ENCODE measurements at places on chromosomes 3 and 15.

- DNase-seq: no peak
Measured at GRCh38 chr3:29747991-29748390, 467.1 kb downstream of the RBMS3 start.

- no peak for DNase-seq
Measured at GRCh38 chr3:55538158-55538557, 51.1 kb upstream of the WNT5A start.

DNA sequence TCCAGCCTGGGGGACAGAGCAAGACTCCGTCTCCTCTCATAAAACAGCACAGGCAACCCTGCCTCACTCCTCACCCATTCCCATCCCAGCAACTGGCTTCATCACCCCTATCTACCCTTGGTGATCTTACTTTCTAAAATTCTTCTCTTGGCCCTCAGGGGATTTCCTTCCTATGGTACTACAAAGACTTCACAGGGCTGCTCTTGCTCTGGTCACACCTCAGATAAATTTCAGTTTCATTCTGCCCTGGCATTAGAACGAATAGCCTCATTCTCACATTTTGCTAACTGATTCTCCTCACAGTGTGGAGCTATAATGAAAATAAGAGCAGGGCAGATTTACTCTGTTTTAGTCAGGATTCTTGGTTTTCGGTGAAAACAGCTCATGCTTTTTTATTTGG lies 22.1 kb upstream of the CRBN start:
- no peak for DNase-seq

GRCh38 chr15:62437753-62438152 lies 272.7 kb upstream of the C2CD4B start:
- no peak for DNase-seq

DNA sequence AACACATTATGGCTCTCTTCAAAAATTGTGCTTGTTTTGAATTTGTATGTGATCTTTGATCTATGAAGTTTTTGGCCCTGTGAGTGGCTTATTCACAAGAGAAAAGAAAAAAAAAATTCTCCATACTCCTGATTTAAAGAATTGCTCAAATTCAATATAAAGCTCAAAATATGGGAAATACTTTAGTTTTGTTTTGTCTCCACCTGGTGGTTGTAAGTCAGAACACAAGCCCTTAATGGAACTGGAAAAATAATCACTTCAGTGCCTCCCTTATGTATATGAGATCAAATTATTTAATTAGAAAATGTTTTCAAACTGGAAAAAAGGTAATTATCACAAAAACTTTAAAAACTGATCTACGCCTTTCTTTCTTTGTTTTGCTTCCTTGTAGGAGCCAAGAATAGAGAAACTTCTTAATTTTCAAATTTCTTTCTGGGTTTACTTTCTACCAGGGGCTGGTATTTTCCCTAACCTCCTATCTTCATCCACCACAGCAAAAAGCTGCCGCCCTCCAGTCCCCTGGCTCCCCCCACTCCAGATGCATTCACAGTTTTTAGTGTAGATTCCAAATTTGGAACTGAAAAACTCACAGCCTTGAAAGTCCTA lies 50.6 kb downstream of the SERP1 start:
- DNase-seq: peak; percentile 34

- DNase-seq: no peak
Measured at GRCh38 chr3:14175383-14176037, 2.9 kb downstream of the XPC start.

GRCh38 chr3:197424674-197425484 lies 126.5 kb upstream of the DLG1 start:
- no peak for DNase-seq

DNA sequence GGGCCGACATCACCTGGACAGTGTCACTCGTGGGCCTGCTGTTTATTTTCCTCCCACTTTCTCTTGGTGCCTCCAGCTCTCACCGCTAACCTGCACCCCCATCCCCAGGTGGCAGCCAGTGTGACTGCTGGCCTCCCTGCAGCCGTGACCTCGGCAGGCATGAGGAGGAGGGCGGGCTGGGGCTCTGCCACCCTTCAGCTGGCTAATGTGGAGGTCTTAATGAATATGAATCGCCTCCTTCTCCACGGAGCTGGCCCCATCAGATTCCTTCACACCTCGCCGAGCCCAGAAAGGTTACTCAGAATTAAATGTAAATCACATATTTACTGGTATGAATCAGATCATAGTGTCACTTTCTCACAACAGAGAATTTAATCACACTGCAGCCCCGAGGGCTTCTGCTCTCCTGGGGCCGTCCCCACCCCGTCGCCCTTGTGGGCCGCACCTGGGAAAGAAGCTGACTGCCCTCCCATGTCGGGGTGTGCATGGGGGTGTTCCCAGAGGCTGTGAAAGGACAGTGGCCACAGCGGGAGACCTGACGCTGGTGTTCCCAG lies 171.1 kb upstream of the TLE3 start:
- peak; percentile 43 for DNase-seq

DNA sequence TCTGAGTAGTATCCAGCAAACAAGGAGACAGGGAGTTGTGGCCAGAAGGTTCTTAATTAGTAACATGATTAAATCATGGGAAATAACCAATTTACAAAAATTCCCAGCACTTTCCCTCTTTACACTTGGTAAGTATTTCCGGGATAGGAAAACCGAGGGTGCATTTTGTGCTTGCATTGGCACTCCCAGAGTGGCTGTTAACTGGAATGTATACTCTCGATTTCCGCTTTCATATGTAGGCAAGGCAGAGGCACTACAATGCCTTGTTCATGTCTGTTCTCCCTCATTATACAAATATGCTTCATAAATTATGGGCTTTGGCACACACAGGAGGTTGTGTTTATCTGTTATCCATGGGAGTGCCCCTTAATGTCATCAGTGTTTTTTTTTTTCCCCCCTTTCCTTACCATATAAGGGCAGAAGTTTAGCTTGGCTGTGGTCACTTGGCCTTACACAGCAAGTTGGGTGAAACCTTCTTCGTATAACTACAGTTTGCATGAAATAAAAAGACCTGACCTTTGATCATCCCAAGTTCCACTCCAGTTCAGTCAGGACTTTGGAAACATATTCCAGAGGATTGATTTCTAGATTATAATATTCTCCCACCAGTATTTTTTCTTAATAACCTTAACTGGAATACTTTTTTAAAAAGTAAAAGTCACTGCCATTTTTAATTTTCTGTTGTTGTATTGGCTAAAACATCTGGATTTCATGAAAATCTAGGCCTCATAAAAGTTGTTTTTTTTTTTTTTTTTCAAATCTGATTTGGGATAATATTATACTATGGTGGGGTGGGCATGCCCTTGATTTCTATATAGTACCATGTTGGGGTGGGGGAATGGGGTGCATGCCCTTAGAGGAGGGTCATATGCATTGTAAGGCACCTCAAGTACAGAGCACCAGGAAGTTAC lies 8.9 kb downstream of the TPM1 start:
- peak; percentile 64 for DNase-seq

DNA sequence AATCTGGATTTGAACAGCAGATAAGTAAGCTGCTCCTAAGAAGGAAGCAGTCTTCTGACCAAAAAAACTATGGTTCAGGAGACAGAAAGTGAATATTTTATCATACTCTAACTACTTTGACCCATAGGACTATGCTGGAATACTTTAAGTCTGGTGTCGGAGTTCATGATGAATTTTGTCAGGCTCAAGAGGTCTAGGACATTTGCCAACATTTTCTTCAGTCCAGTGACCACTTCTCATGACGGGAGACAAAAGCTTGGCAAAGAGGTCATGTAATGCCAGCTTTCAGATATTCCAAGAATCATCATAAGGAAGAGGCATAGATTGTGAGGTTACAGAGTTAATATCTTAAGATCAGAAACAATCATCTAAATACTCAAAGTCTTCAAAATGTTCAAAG lies 20.5 kb upstream of the DCBLD2 start:
- peak; percentile 84 for DNase-seq

DNA sequence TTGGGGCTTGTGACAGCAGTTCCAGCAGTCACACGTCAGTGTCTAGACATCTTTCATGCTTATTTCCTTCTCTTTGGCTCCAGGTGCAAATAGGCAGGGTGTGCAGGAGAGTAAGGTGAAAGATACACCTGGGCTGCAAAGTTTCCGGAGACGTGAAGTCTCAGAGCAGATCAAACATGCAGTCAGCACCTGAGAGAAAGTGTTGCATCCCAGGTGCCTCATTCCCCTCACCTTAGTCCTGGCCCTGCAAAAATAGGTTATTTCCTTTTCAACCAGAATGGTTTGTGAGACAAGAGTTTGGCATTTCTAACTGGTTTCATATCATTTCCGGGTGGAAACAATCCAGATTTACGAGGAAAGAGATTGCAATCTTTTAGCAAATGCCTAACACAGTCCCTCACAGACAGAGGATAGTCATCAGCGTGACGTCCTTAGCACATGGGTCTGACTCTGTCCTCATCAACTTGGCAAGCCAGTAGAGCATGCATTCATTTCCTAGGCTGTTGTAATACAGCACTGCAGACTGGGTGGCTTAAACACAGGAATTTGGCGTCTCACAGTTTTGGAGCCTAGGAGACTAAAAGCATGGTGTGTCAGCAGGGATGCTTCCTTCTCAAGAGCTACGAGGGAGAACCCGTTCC lies 58.2 kb upstream of the ARRDC4 start:
- DNase-seq: no peak

GRCh38 chr3:55173504-55173903 lies 245.6 kb upstream of the LRTM1 start:
- DNase-seq: no peak

GRCh38 chr3:102235679-102236078 lies 199.1 kb upstream of the ZPLD1 start:
- peak; percentile 40 for DNase-seq

GRCh38 chr3:17645074-17645698 lies 97.2 kb downstream of the TBC1D5 start:
- DNase-seq: no peak

- DNase-seq: no peak
Measured at GRCh38 chr15:82689147-82689546, 20.5 kb downstream of the AP3B2 start.

DNA sequence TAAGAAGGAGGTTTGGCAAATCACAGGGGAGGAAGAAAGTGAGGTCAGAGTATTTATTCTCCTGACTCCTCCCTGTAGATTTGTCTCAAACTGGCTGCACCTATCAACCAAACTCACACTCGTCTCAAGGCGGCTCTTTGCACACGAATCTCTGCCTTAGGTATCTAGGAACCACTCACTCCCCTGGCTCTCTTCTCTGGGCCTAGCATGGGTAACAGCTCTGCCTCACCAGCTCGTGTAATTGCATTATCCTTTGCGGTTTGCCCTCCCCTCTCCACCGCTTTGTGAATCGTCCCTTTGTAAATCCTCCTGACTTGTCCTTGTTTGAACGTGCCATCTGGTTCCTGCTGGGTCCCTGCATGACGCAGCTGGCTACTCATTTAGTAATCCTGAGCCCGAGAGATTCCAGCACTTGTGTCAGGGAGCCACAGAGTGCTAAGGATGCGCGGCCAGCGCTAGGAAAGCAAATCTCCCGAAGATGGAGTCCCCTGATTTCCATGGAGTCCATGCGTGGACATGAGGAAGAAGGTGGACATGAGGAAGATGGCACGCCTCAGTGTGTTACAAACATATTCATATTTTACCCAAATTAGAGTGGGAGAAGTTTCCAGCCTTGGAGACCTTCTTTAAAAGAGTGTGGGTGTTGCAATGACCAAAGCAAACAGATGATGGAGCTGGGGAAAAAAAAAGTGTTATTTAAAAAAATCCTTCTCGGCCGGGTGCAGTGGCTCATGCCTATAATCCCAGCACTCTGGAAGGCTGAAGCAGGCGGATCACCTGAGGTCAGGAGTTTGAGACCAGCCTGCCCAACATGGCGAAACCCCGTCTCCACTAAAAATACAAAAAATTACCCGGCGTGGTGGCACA lies 26.7 kb downstream of the NRROS start:
- DNase-seq: peak; percentile 91

- no peak for DNase-seq
Measured at GRCh38 chr3:164174059-164174458, 904.2 kb downstream of the SI start.

- no peak for DNase-seq
Measured at GRCh38 chr3:95595416-95596075, 1218.8 kb upstream of the EPHA6 start.

GRCh38 chr3:121707531-121708273 lies 41.8 kb downstream of the GOLGB1 start:
- no peak for DNase-seq

- DNase-seq: peak; percentile 33
Measured at GRCh38 chr3:127406309-127407025, 118.6 kb upstream of the PRR20G start.

DNA sequence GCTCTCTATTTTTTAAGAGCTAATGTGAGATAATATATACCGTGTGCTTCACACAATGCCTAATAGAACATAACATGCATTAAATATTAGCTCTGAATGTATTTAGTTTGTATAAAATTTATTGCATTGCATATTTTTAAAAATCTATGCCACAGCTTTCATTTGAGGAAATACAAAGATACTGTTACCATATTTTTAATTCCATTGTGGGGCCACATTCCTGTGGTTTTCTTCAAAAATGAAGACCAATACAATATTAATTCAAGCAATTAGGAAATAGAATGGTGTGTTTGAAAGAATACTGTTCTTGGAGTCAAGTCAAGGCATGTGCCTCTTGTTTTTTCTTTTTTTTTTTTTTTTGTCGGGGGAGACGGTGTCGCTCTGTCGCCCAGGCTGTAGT lies 95.4 kb upstream of the CADPS start:
- DNase-seq: no peak

DNA sequence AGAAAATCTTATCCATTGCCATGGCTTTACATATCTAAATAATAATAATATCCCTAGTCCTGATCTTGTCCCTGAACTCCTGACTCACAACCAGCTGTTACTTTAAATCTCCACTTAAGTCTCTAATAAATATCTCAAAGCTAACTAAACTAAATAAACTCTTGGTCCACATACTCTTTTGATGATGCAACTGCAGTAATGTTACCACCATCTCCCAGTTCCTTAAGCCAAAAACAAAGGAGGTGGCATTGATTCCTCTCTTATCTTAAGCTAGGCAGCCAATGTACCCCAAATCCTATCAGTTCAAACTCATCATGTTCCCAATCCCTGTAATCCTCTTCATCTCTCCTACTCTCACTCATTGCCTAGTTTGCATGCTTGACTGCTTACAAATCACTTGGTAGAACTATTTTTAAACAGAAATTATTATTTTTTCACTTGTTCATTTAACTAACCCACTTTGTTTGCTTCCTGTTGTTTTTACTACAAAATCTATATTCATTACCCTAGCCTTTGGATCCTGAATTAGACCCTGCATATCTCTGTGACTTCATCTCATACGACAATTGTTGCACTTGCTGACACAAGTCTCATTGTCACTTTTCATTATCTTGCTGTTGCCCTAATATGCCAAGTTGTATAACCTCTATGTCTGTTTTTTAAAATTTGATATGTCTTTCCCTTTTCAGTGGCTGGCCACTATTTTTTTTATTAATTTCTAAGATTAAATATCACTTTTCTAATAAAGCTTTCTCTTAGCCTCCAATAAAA lies 462.2 kb downstream of the ZPLD1 start:
- no peak for DNase-seq
